Stimulated activated CD8-positive, alpha-beta memory T cell treated with anti-CD3 and anti-CD28 coated beads, Interleukin-7, amount 100 ng/mL, for 1 hour (primary cell): ENCODE measurements at places on chromosomes 7 and 10.

DNA sequence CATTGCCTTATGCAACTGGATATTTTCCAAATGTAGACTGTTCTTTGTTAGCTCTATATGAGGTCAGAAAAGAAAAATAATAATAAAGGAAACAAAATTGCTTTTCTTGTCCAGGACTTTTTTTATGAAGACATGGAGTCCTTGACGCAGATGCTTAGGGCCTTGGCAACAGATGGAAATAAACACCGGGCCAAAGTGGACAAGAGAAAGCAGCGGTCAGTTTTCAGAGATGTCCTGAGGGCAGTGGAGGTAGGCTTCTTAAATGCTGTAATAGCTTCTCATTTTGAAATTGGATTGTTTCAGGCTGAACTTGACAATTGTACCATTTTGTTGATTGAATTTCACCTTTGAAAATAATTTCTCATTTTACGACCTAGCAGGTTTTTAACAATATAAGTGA lies 12.9 kb upstream of the LSMEM1 start:
- no peak for DNase-seq

DNA sequence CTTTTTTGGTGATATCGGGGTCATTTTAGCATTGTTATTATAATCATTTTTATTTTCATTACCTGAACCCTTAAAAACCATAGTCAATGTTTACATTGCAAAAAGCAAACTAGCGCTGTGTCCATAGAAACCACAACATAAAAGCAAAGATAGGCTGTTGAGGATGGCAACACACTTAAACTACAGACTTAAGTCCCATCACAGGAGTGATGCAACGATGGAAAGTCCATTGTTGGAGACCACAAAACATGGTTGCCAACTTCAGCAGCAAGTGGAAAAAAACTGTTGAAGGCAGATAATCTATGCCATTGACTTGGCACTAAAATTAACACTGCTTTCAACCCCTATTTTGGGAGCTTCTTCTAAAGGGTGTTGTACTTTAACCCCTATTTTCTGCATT lies 398.8 kb upstream of the IGFBP3 start:
- no peak for DNase-seq

DNA sequence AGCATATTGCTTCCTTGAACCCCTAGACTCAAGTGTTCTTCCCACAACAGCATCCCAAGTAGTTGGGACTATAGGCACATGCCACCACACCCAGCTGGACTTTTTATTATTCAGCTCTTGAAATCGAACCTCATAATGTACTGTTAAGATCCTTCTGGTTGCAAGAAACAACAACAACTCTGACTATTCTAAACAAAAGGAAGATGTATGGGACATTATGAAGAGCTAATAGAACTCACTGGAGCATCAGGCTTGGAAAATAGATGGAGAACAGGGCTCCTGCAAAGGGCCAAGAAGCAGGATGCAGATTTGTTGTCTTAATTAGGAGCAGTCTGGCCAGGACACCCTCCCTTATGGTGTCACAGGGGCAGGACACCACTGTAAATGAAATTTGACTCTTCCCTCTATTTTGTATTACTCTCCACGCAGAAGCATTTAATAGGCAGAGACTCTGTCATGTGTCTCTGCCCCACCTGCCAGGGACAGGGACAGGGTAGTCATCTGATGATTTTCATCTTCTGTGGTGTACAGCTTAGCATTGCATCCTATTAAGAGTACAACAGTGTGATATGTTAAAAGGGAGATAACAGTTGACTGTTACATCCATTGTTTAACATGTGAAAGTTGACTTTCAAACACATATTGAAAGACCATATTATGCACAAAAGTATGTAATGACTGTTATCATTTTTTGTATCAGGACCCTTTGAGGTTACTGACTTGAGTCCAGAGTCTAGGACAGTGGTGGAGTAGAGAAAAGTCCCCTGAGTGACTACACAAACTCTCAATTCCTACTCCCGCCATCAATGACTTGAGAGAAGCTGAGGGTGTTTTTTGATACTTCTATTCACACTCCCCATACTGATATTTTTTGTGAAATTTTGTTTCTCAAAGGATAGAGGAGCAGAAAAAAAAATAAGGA lies 157.3 kb downstream of the LRRC4 start:
- no peak for DNase-seq

DNA sequence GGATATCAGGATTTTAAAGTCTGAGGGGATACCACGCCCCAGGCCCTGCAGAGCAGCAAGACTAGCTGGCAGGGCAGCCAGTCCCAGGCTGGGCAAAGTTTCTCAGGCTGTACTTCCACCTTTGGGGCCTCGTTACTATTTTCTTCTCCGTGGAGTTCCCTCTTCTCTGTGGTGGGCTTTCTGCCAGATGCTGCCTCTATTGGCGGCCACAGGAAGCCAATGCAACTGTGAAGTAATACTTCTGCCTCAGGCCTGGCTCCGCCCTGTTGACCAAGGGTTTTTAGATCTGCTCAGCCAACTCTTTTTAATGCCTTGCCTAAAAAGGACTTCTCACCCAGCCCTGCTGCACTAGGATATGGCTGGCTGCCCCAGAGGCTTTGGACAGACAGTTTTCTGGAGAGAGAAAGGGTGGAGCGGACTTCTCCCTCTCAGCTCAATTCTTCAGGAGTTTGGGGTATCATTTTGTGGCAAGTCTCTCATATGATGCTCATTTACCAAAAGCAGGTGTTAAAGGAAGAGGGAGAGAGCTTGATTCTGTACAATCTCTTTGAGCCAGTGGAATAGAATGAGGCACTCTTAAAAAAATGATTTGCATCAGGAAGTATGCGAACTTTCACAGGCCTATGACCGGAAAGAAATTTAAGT lies 67.4 kb downstream of the HHEX start:
- DNase-seq, result no peak

GRCh38 chr10:58868736-58869435 lies 307.6 kb upstream of the PHYHIPL start:
- no peak for DNase-seq
